ENCODE measurements at places on chromosomes 5 and 9.
A peak's percentile ranks its signal among the peaks of the same experiment; 100 is the strongest.

GRCh38 chr5:112738191-112738560, 491 bp downstream of the APC start:
- DNase-seq, result no peak

GRCh38 chr5:72940082-72940481, 15.8 kb upstream of the FCHO2 start:
- no peak for DNase-seq

DNA sequence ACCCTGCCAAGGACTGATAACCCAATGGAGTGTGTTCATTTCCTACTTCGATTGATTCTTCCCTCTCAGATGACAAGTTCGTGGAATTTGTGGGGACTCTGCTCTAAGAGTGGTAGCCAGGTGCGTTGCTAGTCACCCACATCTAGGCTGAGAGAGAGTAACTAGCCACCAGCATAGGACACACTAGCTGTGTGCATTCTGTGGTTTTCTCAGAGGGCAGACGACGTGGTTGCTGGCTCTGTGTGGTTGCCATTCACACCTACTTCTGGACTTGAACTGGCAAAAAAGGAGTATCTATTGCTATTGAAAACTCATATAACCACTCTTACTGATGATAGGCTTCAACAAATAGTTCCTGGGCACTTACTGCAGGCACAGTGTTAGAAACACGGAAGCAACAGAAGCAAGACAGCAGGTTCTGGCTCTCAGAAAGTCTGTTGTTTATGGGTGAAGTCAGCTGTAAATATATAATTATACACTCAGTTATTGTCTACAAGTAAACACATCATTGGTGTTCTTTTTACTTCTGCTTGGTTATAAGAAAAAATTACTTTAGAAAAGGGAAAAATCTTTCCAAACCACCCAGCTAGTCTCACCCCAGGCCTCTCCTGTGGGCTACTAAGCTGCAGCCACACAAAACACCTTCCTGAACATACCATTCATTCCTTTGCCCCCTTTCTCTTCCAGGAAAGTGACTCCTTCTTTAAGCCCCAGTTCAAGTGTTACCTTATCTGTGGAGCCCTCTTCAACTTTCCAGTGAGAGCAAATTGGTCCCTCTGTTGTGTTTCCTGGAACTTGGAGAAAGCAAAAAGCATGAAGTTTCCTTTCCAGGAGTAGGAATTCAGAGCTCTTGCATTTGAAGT, 151.1 kb upstream of the HAPLN1 start:
- DNase-seq, result no peak

- DNase-seq, result no peak
Observed at GRCh38 chr5:148186248-148187003, 16.4 kb upstream of the SPINK6 start.

DNA sequence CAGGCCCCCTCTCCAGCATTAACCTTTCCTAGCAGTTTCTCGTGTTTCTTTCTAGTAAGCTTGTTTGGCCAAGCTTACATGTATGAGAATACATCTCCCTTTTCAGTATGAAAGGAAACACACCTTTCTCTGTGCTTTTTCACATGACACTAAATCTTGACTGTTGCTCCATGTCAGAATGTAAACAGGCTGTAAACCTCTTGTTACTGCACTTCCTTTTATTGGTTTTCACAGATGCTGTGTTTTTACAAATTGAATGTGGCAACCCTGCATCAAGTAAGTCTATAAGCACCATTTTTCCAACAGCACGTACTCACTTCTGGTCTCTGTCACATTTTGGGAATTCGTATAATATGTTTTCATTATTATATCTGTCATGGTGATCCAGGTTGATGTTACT, 2.2 kb upstream of the CANX start:
- DNase-seq, result no peak

- DNase-seq, result no peak
Observed at GRCh38 chr5:80644900-80645299, 9.6 kb upstream of the MSH3 start.

GRCh38 chr5:72160959-72161358, 53.7 kb downstream of the MAP1B start:
- DNase-seq, result no peak

GRCh38 chr5:98564836-98565235, 208.6 kb upstream of the RGMB start:
- no peak for DNase-seq

DNA sequence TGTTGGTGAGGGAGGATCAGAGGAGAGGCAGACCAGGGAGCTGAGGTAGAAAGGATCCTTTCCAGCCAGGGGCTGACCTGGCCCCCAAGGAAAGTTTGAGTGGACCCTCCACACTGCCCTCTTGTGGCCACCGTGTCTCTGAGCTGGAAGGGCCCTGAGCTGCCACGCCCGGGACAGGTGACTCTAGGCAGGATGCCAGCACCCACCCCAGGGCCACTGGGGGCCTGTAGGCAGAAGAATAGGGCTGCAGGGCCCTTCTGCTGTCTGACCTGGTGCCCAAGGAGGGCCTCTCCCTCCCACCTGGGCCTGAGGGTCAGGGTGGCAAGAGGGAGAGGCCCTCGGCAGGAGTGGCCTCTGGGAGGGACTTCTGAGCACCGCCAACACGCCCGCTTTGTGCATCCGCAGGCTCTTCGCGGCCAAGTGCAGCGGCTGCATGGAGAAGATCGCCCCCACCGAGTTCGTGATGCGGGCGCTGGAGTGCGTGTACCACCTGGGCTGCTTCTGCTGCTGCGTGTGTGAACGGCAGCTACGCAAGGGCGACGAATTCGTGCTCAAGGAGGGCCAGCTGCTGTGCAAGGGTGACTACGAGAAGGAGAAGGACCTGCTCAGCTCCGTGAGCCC, 76.8 kb downstream of the LMX1B start:
- DNase-seq, result peak; percentile 58

DNA sequence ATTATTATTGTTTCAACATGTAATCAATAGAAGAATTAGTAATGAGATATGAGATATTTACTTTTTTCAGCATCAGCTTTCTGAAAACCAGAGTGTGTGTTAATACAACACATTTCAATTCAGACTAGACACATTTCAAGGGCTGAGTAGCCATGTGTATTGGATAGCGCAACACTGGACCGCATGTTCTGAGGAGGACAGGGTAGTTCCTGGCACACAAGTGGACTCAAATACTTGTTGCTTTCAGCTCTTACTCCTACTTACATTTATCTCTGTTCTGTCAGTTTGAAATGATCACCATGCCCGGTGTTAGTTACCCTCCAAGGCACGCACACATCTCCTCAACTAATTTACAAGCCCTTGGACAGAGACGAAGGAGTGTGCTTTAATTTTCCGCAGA, 126.6 kb downstream of the SLC24A2 start:
- no peak for DNase-seq

- DNase-seq, result no peak
Observed at GRCh38 chr5:41903382-41903891, 707 bp upstream of the RIMOC1 start.

DNA sequence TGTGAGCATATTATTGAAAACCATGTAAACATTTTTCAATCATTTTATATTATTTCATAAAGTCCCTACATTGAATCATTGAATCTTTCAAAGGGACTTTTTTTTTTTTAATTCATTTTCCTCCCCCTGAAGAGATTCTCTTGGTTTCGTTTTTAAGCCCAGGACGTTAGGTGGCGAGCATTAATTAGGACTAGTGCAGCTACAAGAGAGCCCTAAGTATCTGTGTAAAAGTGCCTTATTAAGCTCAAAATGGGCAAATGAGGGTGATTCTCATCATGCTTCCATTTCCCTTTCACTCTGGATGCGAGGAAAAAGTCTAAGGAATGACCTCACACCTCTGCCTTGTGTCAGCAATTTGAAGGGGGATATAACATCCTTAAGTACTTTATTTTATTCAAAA, 517.9 kb upstream of the ITGA1 start:
- no peak for DNase-seq

GRCh38 chr9:128053560-128053959, 13.6 kb downstream of the NAIF1 start:
- DNase-seq, result no peak

- DNase-seq, result no peak
Observed at GRCh38 chr5:99369797-99370593, 441.2 kb upstream of the CHD1 start.

DNA sequence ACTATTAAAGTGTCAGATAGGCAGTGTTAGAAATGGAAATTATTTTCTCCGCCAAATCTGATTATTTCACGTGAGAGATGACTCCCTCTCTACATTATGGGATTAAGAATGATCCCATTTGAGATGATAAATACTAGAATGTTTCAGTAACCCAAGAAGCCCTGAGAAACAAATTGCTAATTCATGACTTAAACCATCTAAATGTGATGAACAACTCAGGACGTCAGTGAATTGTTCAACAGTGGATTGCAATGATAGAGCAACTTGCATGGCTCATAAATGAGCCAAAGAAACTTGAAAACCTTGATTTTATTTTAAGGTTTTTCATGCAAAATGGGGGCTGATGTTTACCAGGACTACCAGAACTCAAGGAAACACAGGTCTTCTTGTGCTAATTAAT, 350.5 kb upstream of the WWC1 start:
- DNase-seq, result no peak

DNA sequence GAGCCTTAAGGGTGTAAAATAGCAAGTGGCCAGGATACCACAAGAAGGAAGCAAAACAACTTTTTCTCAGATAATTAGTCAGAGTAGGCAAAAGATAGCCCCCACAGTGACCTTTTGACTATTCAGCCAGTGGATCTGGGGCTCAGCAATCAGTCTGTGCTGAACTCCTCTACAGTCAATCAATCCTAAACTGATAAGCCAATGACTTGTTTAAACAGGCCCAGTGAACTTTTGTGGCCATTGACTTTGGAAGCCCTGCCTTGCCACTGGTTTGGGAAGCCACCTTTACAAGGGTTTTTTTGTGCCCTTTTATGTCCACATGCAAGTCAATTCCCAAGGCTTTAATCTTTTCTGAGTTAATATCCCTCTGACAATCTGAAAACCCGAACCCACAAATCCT, 1565.0 kb upstream of the WWC1 start:
- DNase-seq, result no peak

- DNase-seq, result no peak
Observed at GRCh38 chr5:73822989-73823339, 197.0 kb downstream of the ARHGEF28 start.

- DNase-seq, result peak; percentile 66
Observed at GRCh38 chr5:151315998-151316597, 12.5 kb upstream of the SLC36A3 start.

DNA sequence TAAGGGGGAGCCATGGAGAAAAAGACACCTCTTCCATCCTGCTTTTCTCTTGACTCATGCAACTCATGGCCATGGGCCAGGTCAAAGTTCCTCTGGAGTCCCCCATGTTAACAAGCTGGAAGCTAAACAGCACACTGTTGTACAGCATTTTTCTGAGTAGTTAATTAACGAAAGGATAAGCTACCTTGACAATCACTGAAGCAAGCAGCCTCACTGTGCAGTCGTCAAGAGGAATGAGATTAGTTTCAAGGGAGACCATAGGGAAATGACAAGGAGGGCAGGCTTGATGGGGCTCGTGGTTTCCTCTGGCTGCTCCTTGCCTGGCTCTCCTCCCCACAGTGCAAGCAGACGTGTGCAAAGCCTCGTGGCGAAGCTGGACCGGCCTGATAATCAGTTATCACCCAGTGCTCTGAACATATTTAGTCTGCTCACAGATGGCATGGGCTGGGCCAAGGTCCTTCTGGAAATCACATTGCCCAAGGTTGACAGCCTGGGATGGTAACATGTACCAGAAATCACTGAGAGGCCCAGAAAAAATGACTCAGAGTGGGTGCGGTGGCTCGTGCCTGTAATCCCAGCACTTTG, 209.5 kb downstream of the SLIT3 start:
- no peak for DNase-seq

GRCh38 chr5:58455480-58455879, 4.4 kb downstream of the PLK2 start:
- DNase-seq, result no peak

GRCh38 chr9:89194421-89195130, 16.0 kb upstream of the SHC3 start:
- DNase-seq, result no peak

DNA sequence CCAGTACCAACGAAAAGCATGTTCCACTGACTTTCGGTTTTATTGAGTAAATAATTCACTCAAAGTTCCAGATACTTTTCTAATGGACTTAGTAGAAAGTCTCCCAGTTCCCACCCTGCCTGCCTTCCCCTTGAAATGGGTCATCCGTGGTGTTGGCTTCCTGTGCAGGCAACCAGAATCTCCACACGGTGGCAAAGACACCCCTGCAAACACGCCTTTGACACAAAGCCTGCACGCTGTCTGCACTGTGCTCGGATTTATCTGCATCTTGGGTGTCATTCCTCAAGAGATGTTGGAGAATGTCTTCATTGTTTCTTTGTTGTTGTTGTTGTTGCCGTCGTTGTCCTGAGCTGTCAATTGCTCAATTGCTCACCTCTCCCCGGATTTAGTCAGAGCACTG, 150.0 kb upstream of the IRX2 start:
- DNase-seq, result no peak

GRCh38 chr5:132423438-132423898, 54.0 kb downstream of the SLC22A5 start:
- no peak for DNase-seq

GRCh38 chr9:13904311-13904710, 409.6 kb downstream of the NFIB start:
- no peak for DNase-seq

GRCh38 chr5:31614151-31615020, 24.5 kb upstream of the PDZD2 start:
- DNase-seq, result no peak

DNA sequence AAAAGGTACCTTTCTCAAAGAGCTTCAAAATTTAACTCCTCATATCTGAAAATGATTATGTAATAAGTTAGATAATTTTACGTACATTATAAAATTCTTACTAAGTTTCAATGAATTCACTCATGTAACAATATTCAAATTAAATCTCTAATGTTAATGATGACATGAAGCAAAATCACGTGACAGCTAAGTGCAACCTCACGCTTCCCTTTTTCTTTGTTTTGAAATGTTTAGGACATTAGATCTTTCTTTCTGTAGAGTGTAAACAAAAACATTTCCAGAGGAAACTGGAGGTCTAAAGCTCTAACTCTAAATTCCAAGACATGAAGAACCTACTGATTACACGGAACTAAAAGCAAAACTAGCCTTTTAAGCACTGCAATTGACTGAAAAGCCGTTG, 227.3 kb upstream of the TBCA start:
- no peak for DNase-seq

DNA sequence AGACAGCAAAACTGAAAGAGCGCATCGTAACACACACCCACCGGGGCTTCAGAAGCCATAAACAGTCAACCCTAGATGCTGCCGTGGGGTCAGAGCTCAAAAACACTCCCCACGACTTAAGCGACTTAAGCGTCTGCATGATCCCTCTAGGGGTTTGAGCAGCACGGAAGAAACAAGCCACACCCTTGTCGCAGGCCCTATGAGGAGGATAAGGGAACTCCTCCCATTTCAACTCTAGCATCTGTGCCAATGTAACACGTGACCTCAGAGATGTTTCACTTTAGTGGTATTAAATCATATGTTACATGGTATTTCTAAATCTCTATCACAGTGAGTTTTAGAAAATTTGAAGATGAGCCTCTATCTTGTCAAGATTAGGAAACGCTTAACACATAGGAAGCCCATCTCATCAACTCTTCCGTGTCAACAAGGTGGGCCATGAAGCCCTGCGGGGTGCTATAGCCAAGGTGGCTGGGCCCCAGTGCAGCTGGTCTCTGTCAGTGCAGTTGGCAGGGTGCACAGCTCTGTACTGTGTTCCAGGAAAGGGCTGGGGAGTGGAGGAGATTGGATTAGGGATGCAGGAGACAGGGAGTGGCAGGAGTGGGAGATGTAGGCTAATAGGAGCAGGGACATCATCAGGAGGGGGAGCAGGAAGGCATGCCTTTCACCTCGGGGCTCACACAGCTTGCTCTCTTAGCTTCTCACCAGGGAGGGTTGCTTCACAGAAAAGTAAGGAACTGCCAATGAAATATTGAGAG, 33.1 kb downstream of the ZCCHC9 start:
- DNase-seq, result no peak

Measured in activated naive CD4-positive, alpha-beta T cell treated with Interleukin-2 at 50 U/mL for 16 hours (primary cell).